SHP77 treated with DMSO at 0.1 percent for 48 hours (cell line): ENCODE measurements at places on chromosomes 1 and 21.

DNA sequence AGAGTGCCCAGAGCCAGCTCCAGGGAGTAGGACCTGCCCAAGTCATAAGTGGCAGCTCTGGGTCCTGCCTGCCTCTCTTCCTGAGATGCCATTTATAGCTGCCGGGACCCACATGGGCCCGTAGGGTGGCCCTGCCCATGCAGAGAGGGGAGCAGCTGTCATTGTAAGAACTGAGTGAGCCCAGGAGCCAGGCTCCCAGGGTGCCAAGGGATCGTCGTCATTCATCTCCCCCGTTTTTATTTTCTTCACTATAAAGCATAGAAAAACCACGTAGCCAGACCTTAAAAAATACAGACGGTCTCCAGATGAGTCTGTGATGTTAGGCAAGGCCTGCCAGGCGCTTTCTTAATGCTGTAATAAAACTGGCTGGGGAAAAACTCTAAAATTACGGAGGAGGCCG is 90.7 kb downstream of the IGSF21 start:
- DNase-seq = no peak

GRCh38 chr1:202029171-202029665 is 18.8 kb downstream of the ELF3 start:
- peak; percentile 22 for DNase-seq

DNA sequence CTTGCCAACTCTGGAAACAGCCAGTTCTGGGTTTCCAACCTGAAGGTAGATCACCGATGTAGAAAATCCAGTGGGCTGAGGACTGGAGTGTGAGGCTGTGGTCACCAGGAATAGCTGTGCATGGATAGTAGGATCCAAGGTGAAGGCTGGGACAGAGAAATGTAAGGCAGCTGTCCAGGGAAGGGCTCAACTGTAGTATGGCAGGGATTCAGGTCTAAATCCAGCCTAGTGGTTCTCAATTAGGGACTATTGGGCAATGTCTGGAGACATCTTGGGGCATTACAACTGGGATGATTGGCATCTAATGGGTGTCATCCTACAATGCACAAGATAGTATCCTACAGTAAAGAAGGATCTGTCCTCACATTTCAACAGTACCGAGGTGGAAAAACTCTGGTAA is 67.7 kb upstream of the RUNX1 start:
- no peak for DNase-seq

DNA sequence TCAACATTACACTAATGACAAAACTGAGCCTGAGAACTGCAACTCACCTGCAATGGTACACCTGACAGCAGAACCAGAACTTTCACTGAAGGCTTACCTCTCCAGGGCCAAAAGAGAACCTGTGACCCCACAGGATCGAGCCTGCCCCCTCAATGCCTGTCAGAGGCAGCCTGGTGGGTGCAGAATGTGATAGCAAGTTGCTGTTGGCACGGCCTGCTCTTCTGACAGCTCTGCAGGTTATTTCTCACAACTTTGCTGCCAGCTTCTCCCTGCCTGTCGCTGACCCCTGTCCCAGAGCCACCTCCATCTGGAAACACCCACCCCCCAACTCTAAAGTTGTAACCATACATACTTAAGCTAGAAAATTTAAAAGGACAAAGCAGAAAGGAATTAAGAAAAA is 35.2 kb downstream of the HIVEP3 start:
- DNase-seq = no peak

DNA sequence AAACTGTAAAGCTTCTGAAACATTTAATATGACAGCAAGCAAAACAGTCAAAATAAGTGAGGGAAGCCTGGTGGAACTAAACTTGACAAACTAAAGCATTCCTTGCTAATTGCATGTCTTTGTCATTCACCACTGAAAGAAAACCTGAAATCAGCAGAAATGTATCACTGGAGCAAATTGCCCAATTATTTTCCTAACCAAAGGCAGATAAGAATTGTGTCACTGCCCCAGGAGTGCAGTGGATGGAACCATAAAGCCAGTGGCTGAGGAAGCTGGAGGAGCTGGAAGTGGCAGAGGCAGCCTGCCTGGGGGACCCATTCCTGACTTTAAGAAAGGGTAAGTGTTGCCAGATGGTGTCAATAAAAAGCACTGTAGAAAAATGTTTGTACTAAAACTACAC is 2.7 kb upstream of the SLC30A10 start:
- no peak for DNase-seq

- DNase-seq = no peak
Measured at GRCh38 chr1:39214998-39215873, 10.7 kb downstream of the MACF1 start.

GRCh38 chr21:36207577-36208320 is 51.1 kb downstream of the DOP1B start:
- DNase-seq = no peak

DNA sequence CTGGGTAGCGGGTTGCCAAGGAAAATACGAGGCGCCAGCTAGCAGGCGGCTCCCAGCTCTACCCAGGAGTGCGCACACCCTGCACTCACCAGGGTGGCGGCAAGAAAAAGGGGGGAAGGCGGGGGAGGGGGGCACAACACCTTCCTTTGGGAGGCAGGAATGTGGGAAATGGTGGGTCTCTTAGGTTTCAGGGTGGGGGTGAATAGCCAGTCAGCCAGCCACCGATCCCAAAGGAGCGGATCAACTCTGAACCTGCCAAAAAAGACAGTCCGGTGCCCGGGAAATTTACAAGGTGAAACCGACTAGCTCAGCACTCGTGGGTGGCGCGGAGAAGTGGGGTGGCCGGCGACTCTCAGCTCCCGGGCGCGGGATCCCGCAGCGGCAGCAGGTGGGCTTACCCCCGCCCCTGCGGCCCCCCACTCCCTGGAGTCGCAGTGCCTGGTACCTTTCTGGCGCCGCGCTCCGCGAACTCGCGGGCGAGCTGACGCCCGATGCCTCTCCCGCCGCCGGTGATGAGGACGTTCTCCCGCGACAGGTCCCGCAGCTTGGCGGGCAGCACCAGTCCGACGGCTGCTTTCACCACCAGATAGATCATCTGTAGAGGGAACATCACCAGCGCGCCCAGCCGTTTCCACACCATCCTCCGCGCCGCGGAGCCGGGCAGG is 1.2 kb downstream of the DHRS3 start:
- DNase-seq = no peak

- DNase-seq = no peak
Measured at GRCh38 chr1:21610027-21610426, 59.1 kb downstream of the RAP1GAP start.

DNA sequence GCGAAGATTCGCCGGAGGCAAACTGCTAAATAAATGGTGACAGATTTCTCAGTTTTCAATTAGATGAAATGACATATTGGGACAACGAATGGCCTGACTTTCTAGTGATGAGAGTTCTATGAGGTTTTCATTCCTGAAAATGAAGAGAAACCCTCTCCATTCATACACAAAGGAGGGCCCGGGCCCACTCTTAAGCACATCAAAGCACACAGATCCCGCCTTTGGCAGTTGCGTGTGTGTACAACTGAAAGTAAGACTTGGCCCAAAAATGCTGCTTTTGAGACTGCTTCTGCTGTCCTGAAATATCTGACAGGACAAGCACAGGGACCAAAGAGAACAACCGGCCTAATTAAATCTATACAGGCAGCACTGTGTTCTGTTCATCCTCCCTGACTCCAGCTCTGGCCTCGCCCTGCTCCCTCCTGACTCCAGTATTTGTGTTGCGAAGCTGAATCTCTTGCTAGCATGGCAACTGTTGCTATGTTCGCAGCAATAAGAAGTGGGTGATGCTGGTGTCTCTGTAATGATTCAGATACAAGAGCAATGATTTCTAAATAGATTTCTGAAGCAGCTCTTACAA is 7.4 kb downstream of the LRRC53 start:
- DNase-seq = peak; percentile 50

- no peak for DNase-seq
Measured at GRCh38 chr1:32464191-32464715, 619 bp upstream of the ZBTB8B start.

DNA sequence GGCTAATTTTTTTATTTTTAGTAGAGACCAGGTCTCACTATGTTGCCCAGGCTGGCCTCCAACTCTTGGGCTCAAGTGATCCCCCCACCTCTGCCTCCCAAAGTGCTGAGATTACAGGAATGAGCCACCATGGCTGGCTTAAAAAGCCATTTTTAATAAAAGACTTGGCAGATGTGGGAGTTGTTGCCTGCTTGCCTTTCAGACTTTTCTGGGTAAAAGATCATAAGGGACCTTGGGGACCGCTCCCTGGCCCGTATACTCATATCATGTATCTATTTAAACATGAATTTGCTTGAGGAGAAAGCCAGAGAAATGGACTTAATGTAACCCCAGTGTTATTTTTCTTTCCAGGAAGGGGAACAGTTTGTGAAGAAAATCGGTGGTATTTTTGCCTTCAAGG is 23.4 kb upstream of the PODN start:
- DNase-seq = no peak

GRCh38 chr1:26016953-26017545 is 4.5 kb upstream of the EXTL1 start:
- DNase-seq = no peak

GRCh38 chr1:109567877-109568672 is 19.7 kb downstream of the GNAI3 start:
- no peak for DNase-seq

DNA sequence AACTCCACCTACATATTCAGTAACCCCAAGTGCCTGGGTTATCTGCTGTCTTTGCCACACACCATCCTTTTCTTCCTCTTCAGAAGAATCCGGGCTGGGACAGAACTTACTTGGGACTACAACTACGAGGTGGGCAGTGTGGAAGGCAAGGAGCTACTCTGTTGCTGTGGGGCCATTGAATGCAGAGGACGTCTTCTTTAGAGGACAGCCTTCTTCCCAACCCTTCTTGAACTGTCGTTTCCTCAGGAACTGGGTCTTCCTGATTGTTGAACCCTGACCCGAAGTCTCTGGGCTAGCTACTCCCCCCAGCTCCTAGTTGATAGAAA is 10.5 kb downstream of the CERS2 start:
- no peak for DNase-seq

DNA sequence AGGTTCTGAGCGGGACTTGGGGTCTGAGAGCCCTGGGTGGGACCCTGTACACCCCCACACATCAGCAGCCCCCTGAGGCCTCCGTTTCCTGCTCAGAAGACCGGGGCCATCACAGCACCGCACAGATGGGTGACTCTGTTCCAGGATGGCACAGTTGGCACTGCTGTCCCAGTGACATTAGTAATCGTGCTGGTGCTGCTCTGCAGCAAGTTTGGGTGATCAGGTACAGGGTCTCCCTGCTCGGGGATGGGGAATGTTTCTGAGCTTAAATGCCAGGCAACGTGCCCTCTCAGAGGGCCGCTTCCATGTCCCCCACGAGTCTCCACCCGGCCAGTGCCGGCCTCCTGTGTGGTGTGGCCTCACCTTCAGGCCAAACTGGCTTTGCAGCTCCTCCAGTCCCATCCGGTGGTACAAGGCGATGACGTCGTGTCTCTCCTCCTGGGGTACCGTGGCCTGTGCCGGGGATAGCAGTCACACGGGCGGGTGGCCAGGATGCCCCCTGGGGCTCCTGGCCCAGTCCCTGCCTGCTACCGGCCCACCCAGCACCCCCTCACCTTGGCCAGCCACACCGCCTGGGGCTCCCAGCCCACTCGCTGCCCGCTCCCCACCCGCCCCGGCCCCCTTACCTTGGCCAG is 17.1 kb downstream of the PRXL2B start:
- no peak for DNase-seq

DNA sequence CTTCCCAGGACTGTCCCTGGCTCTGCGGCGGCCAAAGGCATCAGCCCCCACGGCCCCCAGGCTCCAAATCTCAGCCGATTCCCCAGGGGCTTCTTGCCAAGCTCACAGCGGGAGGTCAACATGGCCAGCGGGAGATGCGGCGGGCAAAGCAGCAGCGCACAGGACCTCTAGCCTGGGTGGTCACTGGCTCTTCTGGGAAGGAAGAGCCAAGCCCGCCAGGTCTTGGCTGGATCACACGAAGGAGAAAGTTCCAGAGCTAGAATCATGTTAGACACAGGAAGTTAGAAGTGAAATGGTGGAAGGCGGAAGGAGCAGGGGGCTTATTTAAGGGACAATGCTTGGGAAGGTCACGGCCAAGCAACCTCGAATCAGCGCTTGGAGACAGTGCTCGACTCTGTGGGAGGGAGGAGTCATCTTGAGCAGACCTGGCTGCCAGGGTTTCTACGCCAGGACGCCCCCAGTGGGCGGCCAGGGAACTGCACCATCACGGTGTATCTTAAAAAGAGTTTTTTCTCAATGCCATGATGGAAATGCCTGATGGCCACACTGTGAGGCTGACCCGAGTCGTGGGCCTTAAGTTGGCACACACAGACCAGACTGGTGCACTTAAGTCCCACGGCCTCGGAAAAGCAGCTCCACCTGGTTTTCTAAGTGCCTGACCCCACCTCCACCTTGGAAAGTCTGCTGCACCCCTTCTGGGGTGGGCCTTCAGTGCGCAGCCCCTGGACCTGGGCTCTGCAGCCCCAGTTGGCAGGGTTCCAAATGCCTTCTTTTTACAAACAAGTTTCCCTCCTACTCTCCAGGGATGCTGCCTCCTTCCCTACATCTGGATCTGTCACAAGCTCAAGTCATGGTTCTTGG is 29.3 kb downstream of the SLC66A1 start:
- DNase-seq = peak; percentile 12

DNA sequence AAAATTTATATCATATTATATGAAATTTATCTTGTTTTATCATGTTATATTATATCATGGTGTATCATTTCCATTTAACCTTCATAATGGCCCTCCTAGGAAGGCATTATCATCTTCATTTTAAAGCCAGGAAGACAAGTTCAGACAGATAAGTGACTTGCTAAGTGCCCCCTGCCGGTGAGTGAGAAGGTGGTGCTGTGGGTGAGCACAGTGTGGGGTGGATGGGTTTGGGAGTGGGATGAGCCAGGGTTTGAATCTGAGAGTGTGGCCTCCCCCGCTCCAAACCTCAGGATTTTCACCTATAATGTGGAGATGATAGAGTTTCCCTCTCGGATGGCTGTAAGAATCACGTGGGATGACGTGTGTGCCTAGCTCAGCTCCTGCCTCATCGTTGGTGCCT is 108.7 kb upstream of the IGSF21 start:
- DNase-seq = no peak

GRCh38 chr1:182215764-182216163 is 154.3 kb upstream of the ZNF648 start:
- DNase-seq = no peak

GRCh38 chr1:186923486-186923885 is 94.7 kb downstream of the PLA2G4A start:
- DNase-seq = no peak

GRCh38 chr1:82845866-82846265 is 1045.1 kb downstream of the ADGRL2 start:
- DNase-seq = no peak

DNA sequence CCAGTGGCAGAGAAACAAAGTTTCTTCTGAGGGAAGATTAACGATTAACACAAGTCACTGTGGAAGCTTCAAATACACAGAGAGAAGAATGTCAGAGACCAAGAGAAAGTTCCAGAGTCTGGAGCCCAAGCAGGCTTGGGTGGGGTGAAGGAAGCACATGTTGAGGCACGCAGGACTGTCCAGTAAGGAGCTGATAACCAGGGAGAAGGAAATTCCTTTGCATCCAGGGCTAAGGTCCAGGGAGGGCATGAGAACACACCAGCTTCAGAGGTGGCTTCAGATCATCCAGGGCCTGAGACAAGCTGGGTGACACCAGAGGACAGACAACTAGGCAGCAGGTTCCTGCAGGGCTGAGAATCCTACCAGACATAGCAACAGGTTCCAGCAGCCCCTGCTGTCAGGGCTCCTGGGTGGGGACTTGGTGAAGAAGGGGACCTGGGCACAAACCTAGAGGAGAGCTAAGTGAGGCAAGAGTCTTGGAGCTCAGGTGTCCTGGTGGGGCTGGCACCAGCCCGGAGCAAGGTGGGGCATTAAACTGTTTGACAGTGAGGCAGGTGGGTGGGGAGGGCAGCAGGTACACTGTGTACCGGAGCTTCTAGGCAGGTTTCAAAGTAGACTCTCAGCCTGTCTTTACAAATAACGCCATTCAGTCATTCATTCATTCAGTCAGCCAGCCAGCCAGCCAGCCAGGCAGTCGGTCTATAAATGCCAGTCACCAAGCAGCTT is 2.6 kb upstream of the SPRR1A start:
- DNase-seq = no peak
